ENCODE measurements at places on chromosomes 2 and 18.

GRCh38 chr2:125405816-125406215, 1250.1 kb upstream of the GYPC start:
- peak; percentile 93 for DNase-seq

GRCh38 chr2:53170466-53170865, 597.1 kb upstream of the CHAC2 start:
- no peak for DNase-seq

DNA sequence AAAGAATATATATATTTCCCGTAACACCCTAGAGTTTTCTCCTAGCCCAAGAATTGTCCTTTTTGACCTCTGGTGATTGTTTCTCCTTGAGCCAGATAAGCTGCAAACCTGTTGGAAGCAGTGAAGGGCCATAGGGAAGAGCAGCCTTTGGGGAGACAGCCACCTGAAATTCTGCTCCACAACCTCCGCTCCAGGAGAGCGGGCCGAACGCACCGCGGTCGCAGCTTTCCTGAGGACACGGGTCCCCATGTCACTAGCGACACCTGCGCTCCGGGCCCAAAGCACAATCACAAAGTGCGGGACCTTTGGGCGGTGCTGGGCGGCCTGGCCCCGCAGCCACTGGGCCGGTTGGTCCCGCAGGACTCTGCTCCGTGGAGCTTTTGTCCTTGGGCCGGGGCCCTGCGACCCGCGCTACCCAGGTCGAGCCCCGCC, 557 bp upstream of the DSG2 start:
- no peak for DNase-seq

GRCh38 chr2:207772081-207772843, 2.6 kb upstream of the FZD5 start:
- DNase-seq: no peak

DNA sequence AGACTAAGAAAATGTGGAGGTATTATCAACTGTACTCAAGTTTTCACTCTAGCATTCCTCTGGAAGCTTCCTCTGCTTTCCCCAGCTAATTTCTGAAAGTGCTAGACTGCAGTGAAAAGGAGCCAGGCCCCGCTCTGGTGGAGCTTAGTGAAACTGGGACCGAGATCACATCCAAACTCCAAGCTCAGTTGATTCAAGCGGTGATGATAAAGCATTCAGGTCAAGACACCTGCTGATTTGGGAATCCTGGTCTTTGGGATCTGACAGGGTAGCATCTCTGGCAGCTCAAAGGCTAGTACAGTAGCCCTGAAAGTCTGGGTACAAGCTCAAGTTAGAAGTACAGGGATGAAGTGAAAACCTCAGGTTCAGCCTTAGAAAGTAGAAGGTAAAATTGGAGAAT, 120.2 kb upstream of the CRIM1 start:
- no peak for DNase-seq

Data from epithelial cell of esophagus (primary cell).